ENCODE measurements at places on chromosomes 11 and 22.

DNA sequence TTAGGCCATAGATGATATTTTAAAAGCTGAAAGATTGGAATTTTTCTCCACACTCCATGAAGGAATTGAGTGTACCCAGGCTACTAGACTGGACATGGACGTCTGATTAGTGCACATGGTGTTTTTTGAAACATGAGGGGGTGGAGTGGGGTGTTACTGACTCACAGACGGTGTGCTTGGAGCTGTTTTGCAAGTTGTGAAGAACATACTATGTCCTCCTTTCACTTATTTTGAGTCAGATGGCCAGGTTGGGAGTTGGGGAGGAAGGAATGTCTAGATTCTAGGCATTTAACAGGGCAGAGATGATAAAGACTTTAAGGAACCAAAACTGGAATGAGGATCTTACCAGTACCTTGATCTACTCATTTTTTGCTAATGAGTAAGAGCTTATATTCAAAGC lies 158.1 kb upstream of the MTNR1B start:
- no peak for DNase-seq

DNA sequence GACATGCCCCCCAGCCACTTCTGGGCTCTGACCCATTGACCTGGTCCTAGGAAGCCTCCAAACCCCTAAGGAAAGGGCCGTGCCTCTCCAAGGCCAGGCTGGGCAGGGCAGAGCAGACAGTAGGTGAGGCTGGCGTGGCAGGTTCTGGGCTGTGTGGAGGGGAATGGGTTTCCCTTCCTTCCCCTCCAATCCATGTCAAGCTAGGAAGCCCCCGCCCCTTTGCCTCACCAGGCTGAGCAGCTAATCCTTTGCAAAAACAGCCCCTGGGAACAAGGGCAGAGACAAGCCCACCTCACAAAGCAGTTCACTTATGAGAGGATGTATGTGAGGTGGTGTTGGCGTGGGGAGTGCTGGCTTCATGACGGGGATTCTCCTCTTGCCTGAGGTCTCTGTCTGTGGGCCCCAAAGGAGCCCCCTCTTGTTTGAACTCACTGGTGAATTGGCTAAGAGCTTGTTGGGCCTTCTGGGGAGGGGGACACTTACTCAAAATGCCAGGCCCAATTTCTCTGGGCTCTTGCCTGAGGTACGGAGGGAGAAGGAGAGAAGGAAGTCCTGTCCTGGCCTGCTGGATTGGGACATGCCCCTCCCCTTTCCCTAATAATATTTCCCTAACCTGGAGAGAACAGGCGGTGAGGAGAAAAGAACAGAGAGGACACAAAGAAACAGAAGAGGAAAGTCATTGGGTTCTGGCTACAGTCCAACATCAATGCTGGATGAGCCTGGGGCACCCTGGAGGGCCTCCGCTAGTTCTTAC lies 1.6 kb upstream of the TRIM29 start:
- no peak for DNase-seq

- DNase-seq: no peak
Observed at GRCh38 chr11:36248436-36248835, 40.8 kb downstream of the COMMD9 start.

GRCh38 chr11:97525273-97525672 lies 1135.5 kb downstream of the JRKL start:
- no peak for DNase-seq

- no peak for DNase-seq
Observed at GRCh38 chr11:119339589-119340334, 921 bp downstream of the C1QTNF5 start.

GRCh38 chr22:44859641-44860040 lies 107.3 kb downstream of the ARHGAP8 start:
- DNase-seq: no peak
